CD4-positive, alpha-beta T cell treated with Interleukin-2 at 100 ng/mL for 4 hours (primary cell): ENCODE measurements at places on chromosomes 1 and 21.

DNA sequence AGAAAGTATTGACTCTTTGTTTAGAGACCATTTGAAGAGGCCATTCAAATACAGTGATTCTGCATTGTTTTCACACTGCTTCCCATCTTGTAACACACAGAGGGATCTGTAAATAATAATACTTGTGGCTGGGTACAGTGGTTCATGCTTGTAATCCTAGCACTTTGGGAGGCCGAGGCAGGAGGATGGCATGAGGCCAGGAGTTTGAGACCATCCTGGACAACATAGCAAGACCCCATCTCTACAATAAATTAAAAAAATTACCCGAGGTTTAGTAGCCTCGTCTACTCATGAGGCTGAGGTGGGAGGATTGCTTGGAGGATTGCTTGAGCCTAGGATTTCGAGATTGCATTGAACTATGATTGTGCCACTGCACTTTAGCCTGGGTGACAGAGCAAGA is 5.7 kb downstream of the ZMYM4 start:
- no peak for DNase-seq

DNA sequence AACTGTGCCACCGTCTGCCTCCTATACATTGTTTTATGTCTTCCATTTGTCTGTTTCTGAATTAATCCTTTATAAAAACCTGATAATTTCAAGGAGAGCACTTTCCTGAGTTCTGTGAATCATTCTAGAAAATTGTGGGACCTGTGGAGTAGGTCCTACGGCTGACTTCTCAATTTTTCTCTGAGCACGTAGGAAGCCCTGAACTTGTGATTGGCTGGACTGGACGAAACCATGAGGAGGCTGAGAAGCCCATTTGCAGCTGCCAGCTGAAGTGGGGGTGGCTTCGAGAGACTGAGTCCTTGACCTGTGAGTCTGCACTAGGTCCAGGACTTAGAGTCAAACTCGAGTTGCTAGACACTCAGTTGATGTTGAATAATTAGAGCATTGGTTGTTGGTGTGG is 277.1 kb upstream of the NCAM2 start:
- DNase-seq = no peak

GRCh38 chr1:165631342-165632151 is 513 bp downstream of the MGST3 start:
- DNase-seq = peak; percentile 57

- no peak for DNase-seq
Measured at GRCh38 chr1:89332461-89332860, 31.4 kb upstream of the GBP6 start.

DNA sequence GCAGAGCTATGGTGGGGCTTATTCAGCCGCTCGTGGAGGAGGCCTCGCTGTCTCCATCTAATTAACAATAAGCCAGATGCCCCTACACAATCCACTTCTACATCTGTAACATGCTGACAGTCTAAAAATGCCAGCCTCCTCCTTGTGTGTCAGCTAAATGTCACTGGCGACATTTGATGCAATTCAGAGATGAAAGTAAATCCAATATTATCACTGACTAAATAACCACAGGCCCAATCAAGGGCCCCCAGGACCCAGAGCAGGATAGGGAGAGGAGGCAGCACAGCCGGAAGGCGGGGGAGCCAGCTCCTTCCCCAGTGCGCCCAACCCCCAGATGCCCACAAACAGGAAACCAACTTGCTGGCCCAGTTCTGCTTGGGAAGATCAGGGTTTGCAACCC is 76.6 kb downstream of the DMRTA2 start:
- no peak for DNase-seq

- DNase-seq = no peak
Measured at GRCh38 chr1:7109901-7110300, 324.6 kb downstream of the CAMTA1 start.

GRCh38 chr1:153387001-153387400 is 3.9 kb downstream of the S100A8 start:
- no peak for DNase-seq

- no peak for DNase-seq
Measured at GRCh38 chr1:16085522-16085921, 12.1 kb upstream of the FAM131C start.

DNA sequence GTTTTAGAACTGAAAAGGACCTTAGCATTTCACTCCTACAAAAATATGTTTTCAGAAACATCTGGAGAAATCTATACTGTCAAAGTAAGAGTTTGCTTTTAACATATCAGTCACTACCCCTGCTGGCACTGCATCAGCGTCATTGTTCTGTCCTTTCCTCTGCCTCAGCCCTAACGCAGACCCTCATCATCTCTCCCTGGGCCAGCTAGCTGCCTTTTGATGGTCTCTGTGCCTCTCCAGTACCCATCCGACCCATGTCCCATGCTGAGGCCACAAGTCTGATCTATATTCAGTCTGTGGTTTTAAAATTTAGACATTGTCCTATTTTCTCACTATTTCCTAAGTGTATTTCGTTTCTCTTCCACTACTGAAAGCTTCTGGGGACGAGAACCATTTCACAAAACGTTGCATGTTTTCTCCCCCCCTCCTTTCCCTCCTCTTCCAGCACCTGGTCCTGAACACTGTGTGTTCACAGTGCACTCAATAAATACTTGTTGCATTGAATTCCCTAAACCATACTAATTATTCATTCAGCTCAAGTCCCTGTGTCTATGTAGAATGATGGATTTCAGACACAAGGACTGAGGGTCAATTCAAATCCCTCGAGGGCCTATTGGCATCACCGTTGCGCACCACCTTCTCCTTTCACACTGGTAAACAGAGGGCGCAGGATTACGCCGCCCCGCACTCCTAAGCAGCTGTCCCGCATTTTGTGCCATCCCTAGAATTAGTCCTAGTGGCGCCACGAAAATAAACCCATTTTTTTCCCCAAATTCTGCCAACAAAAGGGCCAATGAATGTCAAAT is 53.4 kb downstream of the CD2 start:
- DNase-seq = no peak

DNA sequence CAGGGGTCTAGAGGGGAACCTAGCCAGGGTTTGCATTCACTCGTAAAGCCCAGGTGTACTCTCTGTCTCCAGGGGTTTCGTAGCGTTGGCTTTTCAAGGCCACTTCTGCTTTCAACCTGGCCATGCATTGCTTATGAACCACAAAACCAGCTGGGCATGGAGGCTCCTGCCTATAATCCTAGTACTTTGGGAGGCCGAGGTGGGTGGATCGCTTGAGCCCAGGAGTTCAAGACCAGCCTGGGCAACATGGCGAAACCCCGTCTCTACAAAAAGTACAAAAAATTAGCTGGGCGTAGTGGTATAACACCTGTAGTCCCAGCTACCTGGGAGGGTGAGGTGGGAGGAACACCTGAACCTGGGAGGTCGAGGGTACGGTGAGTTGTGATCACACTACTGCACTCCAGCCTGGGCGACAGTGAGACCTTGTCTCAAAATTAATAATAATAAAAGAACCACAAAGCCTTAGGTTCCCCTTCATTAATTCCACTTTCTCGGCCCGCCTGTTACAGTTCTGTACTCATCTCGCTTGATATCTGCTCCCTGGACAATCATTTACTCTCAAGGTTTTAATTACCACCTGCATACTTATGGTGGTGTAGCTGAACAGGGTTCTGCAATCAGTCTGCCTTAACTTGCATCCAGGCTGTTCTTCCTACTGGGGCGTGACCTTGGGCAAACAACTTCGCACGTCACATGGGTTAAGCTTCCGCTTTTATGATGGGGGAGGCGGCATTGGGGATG is 6.1 kb downstream of the SLC16A4 start:
- DNase-seq = no peak

DNA sequence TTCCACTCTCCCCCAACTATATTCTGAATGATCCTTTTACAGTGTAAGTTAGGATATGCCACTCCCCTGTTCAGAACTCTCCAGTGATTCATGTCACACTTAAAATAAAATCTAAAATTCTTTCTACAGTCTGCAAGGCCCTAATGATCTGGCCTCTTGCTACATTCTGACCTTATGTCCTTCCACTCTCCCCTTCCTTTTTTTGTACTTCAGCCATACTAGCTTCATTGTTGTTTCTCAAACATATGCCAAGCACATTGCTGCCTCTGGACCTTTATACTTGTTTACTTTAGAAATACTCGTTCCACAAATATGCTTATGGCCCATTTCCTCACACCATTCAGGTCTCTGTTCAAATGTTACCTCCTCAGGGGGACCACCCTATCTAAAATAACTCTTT is 14.8 kb upstream of the PSMA5 start:
- DNase-seq = no peak

- no peak for DNase-seq
Measured at GRCh38 chr1:90821788-90822359, 104.8 kb upstream of the BARHL2 start.

DNA sequence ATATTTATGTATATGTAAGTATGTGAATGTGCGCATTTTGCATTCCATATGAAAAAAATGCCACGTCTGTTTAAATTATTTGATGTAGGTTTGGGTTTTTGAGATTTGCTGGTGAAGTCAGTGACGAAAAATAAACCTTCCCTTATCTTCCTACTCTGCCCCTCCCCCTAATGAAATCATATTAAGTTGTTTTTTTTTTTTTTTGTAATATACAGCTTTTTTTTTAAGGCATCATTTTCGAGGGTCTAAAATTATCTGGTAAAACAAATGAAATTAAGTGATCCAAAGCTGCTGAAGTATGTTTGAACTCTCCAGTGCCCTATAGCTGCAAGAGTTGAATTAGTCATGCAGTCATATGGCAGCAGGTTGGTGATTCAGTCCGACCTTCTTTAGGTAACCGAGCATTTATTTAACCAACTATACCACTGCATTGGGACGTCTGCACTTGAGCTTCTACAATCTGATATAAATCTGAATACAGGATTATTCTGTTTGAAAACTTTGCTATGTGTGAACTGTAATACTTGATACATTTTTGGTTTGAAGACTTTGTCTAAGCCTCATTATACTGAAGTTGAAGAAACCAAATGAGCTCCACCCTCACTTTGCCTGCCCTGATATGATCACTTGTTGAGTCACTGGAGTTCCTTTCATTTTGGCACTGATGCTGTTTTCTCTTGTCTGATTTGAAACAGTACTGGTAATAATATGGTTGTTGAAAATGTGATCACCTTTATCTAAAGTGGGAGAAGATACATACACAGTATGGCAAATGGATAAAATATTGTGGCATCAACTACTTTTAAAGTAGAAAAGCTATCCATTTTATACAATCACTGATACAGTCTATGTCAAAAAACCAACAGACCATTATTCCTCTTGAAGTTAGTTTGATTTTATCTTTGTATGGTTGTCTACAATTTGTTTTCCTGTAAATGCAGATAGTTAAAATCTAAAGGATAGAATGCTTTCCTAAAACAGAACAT is 11.7 kb downstream of the PDIK1L start:
- peak; percentile 53 for DNase-seq

DNA sequence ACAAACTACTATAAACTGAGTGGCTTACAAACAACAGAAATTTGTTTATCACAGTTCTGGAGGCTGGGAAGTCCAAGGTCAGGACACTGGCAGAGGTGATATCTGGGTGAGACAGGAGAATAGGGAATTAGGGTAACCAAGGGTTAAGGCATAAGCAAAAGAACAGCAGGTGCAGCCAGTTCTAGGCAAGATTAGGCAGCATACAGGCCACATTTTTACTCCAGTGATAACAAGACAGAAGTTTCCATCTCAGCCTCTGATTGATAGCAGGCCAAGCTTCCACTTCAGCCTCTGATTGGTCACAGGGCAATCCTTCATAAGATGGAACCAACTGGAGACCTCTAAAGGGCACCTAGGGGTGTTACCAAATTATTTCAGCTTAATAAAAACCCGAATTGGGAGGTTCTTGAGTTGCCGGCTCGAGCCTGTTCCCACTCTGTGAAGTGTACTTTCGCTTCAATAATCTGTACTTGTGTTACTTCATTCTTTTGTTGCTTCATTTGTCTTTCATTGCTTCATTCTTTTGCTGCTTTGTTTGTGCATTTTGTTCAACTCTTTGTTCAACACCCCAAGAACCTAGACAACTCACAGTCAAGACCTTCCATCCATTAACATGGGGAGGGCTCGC is 185.6 kb downstream of the TOMM20 start:
- no peak for DNase-seq
